CD4-positive, alpha-beta T cell treated with Interleukin-2 at 100 ng/mL for 4 hours (primary cell): ENCODE measurements at places on chromosomes 2 and 18.
A peak's percentile ranks its signal among the peaks of the same experiment; 100 is the strongest.

GRCh38 chr2:234438305-234438977 is 58.4 kb downstream of the ARL4C start:
- DNase-seq = no peak

- no peak for DNase-seq
Observed at GRCh38 chr2:105870858-105871257, 126.1 kb downstream of the NCK2 start.

- DNase-seq = no peak
Observed at GRCh38 chr2:16851126-16851525, 185.5 kb upstream of the CYRIA start.

DNA sequence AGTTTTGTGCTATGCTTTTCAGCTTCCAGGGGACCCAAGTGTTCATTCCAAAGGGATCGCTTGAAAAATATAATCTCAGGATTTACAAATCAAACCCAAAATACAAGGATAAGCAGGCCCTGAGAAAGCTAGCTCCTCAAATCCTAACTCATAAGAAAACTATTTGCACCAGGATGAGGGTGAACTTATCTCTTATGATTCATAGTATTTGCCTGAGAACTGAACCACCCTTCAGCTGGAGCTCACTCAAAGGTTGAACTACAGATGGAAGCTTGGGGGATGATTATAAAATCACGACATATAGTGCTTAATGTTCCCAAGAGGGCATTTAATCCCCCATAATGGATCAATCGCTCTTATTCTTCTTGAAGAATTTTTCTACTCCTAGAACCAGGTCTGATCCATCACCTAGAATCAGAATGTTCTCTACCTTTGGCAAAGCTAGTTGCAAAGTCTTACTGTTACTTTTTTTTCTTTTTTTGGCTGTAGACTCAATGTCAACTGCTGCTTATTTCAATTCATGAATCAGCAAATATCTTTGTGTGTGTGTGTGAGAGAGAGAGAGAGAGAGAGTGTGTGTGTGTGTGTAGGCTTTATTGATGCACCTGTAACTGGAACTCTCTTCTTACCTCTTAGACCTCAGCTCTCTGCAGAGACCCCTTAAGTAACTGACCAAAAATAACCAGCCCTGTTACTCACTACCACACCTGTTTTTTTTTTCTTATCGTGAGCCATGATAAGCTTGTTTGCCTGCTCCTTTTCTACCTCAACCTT is 44.8 kb downstream of the ARL4C start:
- peak; percentile 45 for DNase-seq

- DNase-seq = no peak
Observed at GRCh38 chr2:12295856-12296519, 420.7 kb upstream of the TRIB2 start.

DNA sequence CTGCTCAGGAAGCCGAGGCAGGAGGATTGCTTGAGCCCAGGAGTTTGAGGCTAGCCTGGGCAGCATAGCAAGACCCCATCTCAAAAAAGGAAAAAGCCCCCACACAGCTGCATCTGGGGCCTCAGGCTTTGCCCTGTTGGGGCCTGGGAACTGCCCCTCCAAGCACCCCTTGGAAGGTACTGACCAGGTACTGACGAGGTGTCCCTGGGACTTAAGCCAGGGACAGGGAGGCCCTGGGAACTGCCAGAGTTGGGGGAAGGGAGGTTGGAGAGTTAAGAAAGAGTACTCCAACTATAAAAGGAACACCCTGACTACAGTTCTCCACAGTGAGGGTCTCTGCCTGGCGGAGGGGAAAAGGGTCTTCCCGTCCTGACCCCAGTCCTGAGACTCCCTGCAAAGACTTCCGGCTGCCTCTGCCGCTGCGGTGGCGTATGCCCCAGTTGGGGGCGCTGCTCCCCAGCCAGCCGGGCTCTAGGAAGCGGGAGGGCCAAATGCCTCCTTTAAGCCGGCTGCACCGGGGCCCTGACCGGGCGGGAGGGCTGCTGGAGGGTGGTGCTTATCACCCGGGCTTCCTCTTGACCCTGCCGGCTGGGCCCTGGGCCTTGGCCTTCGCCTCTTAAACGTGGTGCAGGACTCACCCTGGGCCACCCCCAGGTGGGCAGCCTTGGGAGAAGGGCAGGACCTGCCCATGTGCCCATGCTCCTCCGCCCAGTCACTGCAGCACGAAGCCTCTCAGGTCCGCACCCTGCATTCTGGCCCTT is 12.8 kb downstream of the SLC30A3 start:
- DNase-seq = peak; percentile 27

- DNase-seq = no peak
Observed at GRCh38 chr18:7896805-7897518, 329.8 kb downstream of the PTPRM start.

DNA sequence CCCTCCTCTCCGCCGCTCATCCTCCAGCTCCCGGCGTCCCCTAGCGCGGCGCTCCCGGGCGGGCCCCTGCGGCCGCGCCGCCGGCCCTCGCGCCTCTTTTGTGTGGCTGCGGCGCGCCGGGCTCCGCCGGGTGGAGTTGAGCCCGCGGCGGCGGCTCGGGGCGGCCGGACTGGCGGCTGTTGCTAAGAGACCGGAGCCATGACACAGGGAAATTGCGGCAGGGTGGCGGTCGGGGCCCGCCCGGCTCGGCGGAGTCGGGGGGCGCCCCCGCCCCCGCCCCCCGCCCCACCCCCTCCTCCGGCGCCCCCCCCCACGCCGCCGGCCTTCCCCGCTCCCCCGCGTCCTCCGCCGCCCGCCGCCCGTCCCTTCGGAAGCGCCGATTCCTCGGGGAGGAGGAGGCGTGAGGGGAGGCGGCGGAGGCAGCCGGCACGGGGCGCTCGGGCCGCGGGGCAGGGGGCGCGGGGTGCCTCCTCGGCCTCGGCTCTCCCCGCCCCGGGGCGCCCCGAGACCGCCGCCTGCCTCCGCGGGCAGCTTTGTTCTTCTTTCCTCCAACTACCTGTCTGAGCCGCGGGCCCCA is at the start of gene TMEM200C:
Gene TMEM200C, minus strand, starts transcription at position 224 of the 577 bp plus-strand sequence. CDS start 3,459 bp downstream, outside the sequence.
- DNase-seq = no peak

- no peak for DNase-seq
Observed at GRCh38 chr18:55974521-55974920, 386.5 kb upstream of the TCF4 start.

- no peak for DNase-seq
Observed at GRCh38 chr2:60552078-60552850, 1.2 kb downstream of the BCL11A start.

- no peak for DNase-seq
Observed at GRCh38 chr18:24757134-24757533, 296.7 kb downstream of the HRH4 start.

DNA sequence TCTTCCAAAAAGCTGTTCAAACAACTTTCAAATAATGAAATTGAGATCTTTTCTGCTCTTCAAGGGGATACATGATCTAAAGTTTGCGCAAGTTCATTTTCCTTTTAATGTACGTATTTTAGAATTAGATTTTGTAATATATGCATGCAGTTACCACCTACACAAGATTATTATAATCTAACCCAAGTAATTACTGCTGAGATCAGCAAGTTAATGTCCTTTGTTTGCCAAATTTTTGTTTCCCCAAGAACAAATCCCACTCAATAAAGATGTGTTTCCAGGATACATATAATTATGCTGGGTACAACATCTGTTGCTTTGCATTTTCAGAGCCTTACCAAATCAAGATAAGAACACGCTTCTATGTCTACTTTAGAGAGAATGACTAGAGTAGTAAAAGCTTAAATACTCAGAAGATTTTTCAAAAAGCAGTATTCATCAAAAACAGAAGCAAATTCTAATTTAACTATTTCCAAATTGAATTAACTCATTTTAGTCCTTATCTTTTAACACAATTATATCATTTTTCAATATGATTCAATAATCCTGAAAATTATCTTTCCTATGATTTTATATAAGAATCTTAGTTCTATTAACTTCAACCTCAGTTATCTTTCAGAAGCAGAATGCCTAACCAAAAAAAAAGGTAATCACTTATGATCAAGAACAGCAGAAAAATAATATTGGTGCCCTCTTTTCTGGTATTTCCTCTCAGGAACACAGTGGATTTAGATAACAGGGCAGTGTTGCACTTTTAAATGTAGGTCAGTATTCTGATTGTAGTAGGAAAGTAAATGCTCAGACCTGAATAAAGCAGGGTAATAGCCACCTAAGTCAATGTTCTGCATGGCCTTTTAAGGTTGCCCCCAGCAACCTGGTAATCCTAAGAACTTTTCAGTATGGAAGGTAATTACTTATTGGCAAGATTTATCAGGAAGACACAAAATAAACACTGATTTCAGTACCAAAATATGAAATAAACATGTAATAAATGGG is 28.0 kb downstream of the CERKL start:
- DNase-seq = no peak

DNA sequence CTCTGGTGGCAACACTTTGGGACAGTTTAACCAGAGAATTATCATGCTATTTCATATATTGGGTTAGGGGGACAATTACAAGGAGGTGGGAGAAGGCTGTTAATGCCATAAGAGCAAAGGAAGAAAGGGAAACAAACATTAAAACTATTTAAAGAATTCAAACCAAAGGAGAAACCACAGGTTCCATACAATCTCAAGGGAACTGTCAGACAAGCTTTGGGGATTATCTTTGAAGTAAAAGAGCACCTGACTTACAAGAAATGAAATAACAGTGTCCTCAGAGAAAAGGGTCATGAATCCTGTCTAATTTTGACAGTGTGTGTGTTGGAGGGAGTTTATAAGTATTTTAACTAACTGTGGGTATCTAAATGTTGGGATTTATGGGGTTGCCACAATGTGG is 44.4 kb downstream of the CERS6 start:
- no peak for DNase-seq

GRCh38 chr2:140509765-140510164 is 1621.1 kb downstream of the LRP1B start:
- no peak for DNase-seq

DNA sequence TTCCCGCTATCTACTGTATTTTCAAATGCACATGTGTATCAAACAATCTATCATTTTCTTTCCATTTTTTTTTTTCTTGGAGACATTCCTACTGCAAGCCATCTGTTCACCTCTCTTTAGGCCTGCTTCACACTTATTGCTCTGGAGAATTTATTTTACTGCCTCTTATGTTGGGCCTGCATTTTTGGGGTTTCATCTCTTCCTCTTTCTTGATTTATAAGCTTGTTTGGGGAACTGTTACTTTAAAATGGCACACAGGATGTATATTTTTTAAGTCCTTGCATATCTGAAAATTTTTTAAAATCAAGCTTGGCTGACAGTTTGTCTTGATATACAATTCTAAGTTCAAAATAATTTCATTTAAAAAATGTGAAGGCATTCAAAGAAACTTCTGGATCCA is 3.5 kb upstream of the RAB27B start:
- DNase-seq = no peak

- no peak for DNase-seq
Observed at GRCh38 chr2:85194780-85195480, 61.7 kb downstream of the TCF7L1 start.

DNA sequence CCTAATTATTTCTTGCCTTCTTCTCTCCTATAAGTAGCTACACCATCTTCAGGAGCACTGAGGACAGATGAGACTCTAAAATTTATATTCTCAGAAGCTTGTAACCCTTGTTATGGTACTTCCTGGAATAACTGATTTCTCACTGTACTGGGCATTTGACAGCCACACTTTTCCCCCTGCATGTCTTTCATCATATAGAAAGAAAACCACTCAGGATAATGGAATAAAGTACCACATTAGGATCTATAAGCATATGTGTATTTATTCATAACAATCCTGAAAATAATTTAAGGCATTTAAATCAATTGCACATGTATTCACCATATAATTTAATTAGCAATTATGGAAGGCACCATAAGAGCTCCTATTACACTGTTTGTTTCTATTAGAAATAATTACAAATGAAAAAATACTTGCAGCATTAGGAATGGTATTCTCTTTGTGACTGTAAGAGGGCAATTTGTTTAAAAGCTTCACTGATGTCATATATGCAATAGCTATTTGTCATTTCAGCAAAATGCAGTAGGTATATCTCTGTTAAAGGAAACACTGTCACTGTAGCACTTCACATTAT is 216.9 kb upstream of the FSHR start:
- DNase-seq = no peak

GRCh38 chr2:170247882-170248393 is 70.0 kb downstream of the MYO3B start:
- DNase-seq = no peak

DNA sequence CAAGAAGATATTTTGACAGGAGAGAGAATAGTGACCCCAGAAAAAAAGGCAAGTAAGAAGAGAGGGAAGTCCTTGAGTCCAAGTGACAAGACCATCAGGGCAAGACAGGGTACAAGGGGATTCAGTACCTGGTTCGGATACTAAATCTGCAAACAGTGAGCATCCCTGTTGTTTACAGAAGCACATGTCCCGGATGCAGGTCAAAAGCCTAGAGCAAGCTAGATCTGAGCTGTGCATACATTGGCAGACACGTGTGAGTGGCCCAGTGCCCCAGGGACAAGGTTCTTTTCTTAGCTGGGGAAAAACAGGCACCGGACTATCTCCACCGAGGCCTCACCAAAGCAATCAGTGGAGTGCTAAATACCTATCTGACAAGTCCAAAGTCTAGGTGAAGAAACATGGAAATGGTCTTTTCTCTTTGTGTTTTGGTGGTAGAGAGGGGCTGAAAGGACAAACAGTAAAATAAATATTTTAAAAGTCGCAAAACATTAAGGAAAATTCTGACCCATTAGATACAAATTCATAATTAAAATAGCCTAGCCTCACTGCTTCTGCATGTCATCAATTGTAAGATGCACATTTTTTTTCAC is 165.2 kb downstream of the SUCLG1 start:
- no peak for DNase-seq

DNA sequence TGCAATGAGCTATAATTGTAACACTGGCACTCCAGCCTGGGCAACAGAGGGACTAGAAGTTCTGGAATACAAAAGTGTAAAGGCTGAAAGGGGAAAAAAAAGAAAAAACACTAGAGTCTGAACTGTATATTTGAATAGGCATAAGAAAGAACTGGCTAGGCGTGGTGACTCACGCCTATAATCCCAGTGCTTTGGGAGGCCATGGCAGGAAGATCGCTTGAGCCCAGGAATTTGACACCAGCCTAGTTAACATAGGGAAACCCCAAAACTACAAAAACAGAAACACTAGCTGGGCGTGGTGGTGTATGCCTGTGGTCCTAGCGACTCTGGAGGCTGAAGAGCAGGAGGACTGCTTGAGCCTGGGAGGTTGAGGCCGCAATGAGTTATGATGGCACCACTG is 70.6 kb downstream of the SAP130 start:
- DNase-seq = no peak

DNA sequence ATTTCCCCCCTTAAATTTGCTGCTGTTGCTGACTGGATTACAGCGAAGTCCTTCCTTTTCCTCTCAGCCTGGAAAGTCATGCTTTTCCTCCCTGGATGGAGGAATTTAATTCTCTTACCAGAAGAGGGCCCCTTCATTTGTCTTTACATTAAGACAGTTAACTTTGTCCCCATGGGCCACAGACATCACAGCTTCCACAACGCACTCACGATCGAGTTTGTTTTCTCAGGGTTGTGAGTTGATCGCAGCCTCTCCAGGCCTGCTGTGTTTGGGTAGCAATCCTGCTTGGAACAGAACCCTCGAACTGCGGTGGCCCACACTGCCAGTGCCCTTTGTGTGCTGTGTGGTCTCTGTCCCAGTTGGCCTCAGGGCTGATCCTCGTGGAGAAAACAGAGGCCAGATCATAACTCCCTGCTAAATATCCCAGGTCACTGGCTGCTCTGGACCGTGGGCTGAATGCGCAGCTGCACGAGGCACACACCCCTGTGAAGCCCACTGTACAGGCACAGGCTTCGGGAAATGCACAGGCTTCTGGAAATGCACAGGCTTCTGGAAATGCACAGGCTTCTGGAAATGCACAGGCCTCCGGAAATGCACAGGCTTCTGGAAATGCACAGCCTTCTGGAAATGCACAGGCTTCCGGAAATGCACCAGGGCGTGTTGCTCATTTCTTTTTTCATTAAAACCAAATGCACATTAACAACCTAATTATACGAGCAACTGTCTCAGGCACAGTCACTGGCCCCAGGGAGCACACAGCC is 2.2 kb upstream of the PDIA6 start:
- no peak for DNase-seq
